ENCODE measurements at places on chromosomes 16 and 17. TPM values are rescaled to one million over a fixed set of nuclear protein-coding genes. Genes with fewer than 3 reads are reported as not detected.

GRCh38 chr16:46894036-46894672 is 10.0 kb downstream of the GPT2 start:
- no peaks in the 10 kb centered on the region for H3K27me3 ChIP-seq
- H3K4me3 ChIP-seq, result no peak overlapping the region
- H3K4me1 ChIP-seq, result peaks cover 10% of the 10 kb centered on the region
- no peaks in the 10 kb centered on the region for H3K36me3 ChIP-seq

DNA sequence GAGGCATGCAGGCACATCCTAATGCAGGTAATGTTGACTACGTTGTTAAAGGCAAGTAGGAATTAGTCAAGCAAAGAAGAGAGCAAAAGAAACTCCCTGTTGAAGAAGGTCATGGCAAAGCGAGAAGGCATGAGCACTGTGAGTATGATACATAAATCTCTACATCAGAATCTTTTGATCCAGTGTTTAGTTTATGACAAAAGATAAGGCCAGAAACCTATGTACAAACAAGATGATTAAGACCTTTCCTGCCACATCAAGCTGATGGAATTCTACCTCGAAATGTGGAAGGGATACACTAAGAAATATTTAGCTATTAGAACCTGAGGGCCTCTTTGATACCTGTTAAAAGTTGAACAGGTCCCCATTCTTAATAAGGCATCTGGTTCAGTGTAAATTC is 20.2 kb downstream of the SYCE1L start:
- H3K36me3 ChIP-seq, result no peaks in the 10 kb centered on the region
- no peak for DNase-seq
- H3K27me3 ChIP-seq, result no peaks in the 10 kb centered on the region
- H3K4me3 ChIP-seq, result no peak overlapping the region

GRCh38 chr17:50052822-50053653 is 2.9 kb upstream of the ITGA3 start:
- no peak overlapping the region for H3K27ac ChIP-seq
- peaks cover 46% of the 10 kb centered on the region for H3K4me1 ChIP-seq
- peaks cover 2% of the 10 kb centered on the region for H3K36me3 ChIP-seq
- H3K27me3 ChIP-seq, result peaks cover 10% of the 10 kb centered on the region

- no peak overlapping the region for H3K4me3 ChIP-seq
- no peak for DNase-seq
- no peaks in the 10 kb centered on the region for H3K4me1 ChIP-seq
- no peak overlapping the region for H3K27ac ChIP-seq
- H3K27me3 ChIP-seq, result peaks cover 50% of the 10 kb centered on the region
- H3K36me3 ChIP-seq, result no peaks in the 10 kb centered on the region
Observed at GRCh38 chr17:6686026-6686425, 27.1 kb downstream of the SLC13A5 start.

The ZFHX3 gene
- 0.32 TPM for total RNA-seq

The MYL4 gene
- total RNA-seq, result not detected

DNA sequence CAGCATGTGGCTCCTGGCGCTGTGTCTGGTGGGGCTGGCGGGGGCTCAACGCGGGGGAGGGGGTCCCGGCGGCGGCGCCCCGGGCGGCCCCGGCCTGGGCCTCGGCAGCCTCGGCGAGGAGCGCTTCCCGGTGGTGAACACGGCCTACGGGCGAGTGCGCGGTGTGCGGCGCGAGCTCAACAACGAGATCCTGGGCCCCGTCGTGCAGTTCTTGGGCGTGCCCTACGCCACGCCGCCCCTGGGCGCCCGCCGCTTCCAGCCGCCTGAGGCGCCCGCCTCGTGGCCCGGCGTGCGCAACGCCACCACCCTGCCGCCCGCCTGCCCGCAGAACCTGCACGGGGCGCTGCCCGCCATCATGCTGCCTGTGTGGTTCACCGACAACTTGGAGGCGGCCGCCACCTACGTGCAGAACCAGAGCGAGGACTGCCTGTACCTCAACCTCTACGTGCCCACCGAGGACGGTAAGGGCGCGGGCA is 645 bp downstream of the NLGN2 start:
- no peak overlapping the region for H3K4me3 ChIP-seq
- peaks cover 7% of the 10 kb centered on the region for H3K4me1 ChIP-seq
- DNase-seq, result no peak
- H3K36me3 ChIP-seq, result no peaks in the 10 kb centered on the region
- H3K27me3 ChIP-seq, result peaks cover 9% of the 10 kb centered on the region

- no peaks in the 10 kb centered on the region for H3K27me3 ChIP-seq
- no peak for DNase-seq
- H3K36me3 ChIP-seq, result peaks cover 38% of the 10 kb centered on the region
- peaks cover 2% of the 10 kb centered on the region for H3K4me1 ChIP-seq
- no peak overlapping the region for H3K4me3 ChIP-seq
Observed at GRCh38 chr16:75660726-75661302, 13.2 kb downstream of the TERF2IP start.

DNA sequence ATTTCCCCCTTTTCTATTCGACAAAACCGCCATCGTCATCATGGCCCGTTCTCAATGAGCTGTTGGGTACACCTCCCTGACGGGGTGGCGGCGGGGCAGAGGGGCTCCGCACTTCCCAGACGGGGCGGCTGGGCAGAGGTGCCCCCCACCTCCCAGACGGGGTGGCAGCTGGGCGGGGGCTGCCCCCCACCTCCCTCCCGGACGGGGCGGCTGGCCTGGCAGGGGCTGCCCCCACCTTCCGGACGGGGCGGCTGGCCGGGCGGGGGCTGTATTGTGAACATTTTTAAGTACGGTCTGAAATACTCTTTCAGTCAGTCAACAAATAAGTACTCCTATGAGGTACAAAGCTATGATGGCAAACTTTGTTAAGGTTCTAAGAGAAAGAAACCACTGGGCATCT is 222.8 kb downstream of the CNTNAP4 start:
- no peaks in the 10 kb centered on the region for H3K4me1 ChIP-seq
- no peaks in the 10 kb centered on the region for H3K27me3 ChIP-seq
- H3K27ac ChIP-seq, result no peak overlapping the region
- no peaks in the 10 kb centered on the region for H3K36me3 ChIP-seq
- H3K4me3 ChIP-seq, result no peak overlapping the region

The FAM83G gene
- 4.8 TPM for total RNA-seq

The CX3CL1 gene
- not detected for total RNA-seq

The ABCA8 gene
- total RNA-seq, result not detected

- H3K4me1 ChIP-seq, result peaks cover 12% of the 10 kb centered on the region
- no peak for DNase-seq
- no peak overlapping the region for H3K4me3 ChIP-seq
- H3K27ac ChIP-seq, result no peak overlapping the region
- H3K36me3 ChIP-seq, result peaks cover 27% of the 10 kb centered on the region
Observed at GRCh38 chr17:30413109-30413508, 34.4 kb downstream of the CPD start.

The OR4D1 gene
- 0.12 TPM for total RNA-seq

The CRAMP1 gene
- total RNA-seq, result 31.1 TPM

DNA sequence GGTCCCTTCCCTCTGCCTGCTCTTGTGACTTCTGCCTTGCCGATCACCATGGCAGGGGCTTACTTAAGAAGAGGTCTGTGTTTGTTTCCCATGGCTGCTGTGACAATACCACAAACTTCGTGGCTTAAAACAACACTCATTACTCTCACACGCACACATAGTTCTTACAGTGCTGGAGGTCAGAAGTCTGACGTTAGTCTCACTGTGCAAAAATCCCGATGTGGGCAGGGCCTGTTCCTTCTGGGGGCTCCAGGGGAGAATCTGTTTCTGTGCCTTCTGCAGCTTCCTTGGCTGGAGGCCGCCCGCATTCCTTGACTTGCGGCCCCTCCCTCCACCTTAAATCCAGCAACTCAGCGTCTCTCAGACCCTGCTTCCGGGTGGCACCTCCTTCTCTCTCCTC is 249.2 kb upstream of the GSE1 start:
- no peak overlapping the region for H3K4me3 ChIP-seq
- DNase-seq, result no peak
- H3K36me3 ChIP-seq, result no peaks in the 10 kb centered on the region
- H3K27me3 ChIP-seq, result peaks cover 6% of the 10 kb centered on the region

DNA sequence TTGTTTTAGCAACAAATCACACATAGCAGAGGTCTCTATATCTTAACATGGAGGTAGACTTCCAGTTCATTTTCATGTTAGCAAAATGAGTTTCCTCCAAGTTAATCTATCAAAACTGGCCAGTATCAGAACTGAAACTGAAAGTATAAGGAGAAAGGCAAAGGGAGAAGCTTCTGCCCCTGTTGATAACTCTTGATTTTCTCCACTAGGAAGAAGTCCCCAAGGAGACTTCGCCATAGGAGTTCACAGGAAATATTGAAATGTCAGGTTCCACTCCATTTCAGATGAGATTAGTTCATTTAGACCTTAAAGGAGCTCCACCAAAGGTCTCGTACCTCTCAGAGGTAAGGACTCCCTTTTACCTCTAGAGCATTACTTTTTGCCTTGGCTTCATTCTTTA is 1.2 kb upstream of the OGFOD3 start:
- peaks cover 23% of the 10 kb centered on the region for H3K36me3 ChIP-seq
- no peaks in the 10 kb centered on the region for H3K27me3 ChIP-seq
- DNase-seq, result no peak
- peak overlapping the region; percentile 80 for H3K4me3 ChIP-seq
- H3K4me1 ChIP-seq, result peaks cover 24% of the 10 kb centered on the region

The CTRB2 gene
- not detected for total RNA-seq

GRCh38 chr16:87575027-87575804 is 27.1 kb upstream of the JPH3 start:
- no peak for DNase-seq
- no peaks in the 10 kb centered on the region for H3K36me3 ChIP-seq
- H3K4me1 ChIP-seq, result no peaks in the 10 kb centered on the region
- no peak overlapping the region for H3K4me3 ChIP-seq
- H3K27ac ChIP-seq, result no peak overlapping the region

GRCh38 chr17:37505333-37505732 is 15.6 kb downstream of the DUSP14 start:
- no peak for DNase-seq

The TEX14 gene
- 0.35 TPM for total RNA-seq

- H3K27ac ChIP-seq, result no peak overlapping the region
- peaks cover 14% of the 10 kb centered on the region for H3K27me3 ChIP-seq
- H3K4me1 ChIP-seq, result peaks cover 7% of the 10 kb centered on the region
- no peaks in the 10 kb centered on the region for H3K36me3 ChIP-seq
Observed at GRCh38 chr17:62824290-62825131, 16.4 kb upstream of the MARCHF10 start.

- no peak overlapping the region for H3K4me3 ChIP-seq
- no peak for DNase-seq
- no peak overlapping the region for H3K27ac ChIP-seq
- no peaks in the 10 kb centered on the region for H3K4me1 ChIP-seq
Observed at GRCh38 chr16:79101491-79101890, 499.0 kb downstream of the MAF start.

DNA sequence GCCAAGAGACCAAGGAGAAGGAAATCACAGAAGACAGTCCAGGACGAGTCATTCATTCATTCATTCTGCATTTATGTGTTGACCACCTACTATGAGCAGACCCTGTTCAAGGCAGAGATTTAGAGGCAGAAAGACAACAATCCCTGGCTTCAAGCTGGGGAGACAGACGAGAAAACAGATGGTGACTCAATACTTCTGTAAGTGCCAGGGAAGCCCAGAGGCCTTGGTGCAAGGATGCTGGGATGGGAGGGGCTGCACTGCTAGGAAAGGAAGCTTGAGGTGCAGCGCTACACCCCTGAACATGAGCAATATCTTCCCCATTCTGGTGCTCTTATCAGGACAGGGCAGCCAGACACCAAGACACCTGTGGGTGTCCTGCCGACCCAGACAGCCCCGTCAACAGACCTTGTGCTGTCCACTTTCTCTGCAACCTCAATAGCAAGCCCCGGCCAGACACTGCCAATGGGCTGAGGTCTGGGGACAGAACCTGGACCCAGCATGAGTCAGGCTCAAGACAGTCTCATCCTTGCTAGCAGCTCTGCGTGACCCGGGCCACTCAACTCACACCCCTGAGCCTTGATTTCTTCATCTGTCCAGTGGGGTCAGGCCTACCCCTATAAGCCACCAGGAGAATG is 163.5 kb downstream of the COPRS start:
- H3K27ac ChIP-seq, result no peak overlapping the region
- no peak for DNase-seq
- no peaks in the 10 kb centered on the region for H3K36me3 ChIP-seq
- no peaks in the 10 kb centered on the region for H3K4me1 ChIP-seq

- H3K4me3 ChIP-seq, result no peak overlapping the region
- no peak overlapping the region for H3K27ac ChIP-seq
- no peaks in the 10 kb centered on the region for H3K4me1 ChIP-seq
- DNase-seq, result no peak
Observed at GRCh38 chr16:55179411-55179810, 144.6 kb upstream of the IRX6 start.

The GRIN2A gene
- total RNA-seq, result not detected

DNA sequence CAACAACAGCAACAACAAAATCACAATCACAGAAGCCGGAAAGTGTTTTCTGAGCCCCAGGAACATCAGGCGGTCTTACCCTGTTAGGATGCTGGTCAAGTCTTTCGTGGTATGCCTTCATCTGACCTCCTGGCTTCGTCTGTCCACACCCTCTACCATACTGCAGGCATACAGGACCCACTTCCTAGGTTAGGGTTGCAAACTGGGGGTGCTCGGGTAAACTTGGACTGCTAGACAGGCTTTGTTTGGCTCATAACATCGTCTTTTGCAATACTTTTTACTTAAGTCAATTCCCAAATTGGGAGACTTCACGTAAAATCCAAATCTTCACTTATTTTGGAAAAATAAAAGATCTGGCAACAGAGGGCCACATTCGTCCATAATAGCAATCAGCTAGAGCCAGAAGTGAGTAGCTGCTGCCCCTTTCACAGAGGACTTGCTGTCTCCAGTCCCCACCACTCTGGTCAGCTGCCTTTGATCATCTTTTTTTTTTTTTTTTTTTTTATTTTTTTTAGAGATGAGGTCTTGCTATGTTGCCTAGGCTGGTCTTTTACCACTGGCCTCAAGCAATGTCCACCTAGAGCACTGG is 30.0 kb downstream of the CHD9 start:
- H3K27ac ChIP-seq, result no peak overlapping the region
- H3K4me3 ChIP-seq, result no peak overlapping the region
- peaks cover 4% of the 10 kb centered on the region for H3K36me3 ChIP-seq

- no peak overlapping the region for H3K4me3 ChIP-seq
- no peak for DNase-seq
- H3K36me3 ChIP-seq, result no peaks in the 10 kb centered on the region
- H3K4me1 ChIP-seq, result no peaks in the 10 kb centered on the region
- H3K27me3 ChIP-seq, result no peaks in the 10 kb centered on the region
- no peak overlapping the region for H3K27ac ChIP-seq
Observed at GRCh38 chr16:35409503-35409902, 1950.1 kb downstream of the TP53TG3F start.

- H3K4me3 ChIP-seq, result no peak overlapping the region
- no peaks in the 10 kb centered on the region for H3K27me3 ChIP-seq
- DNase-seq, result no peak
- peaks cover 10% of the 10 kb centered on the region for H3K36me3 ChIP-seq
Observed at GRCh38 chr17:72872396-72872795, 220.1 kb downstream of the SLC39A11 start.

- H3K4me3 ChIP-seq, result no peak overlapping the region
- H3K27me3 ChIP-seq, result no peaks in the 10 kb centered on the region
- H3K27ac ChIP-seq, result no peak overlapping the region
- H3K4me1 ChIP-seq, result peaks cover 6% of the 10 kb centered on the region
- H3K36me3 ChIP-seq, result no peaks in the 10 kb centered on the region
Observed at GRCh38 chr16:85420501-85421337, 192.4 kb upstream of the GSE1 start.

Data from activated CD8-positive, alpha-beta memory T cell treated with anti-CD3 and anti-CD28 coated beads, Interleukin-2, amount 10 ng/mL, durations not matched to agents 7 days and 5 days (primary cell).